Left renal pelvis (tissue), 4 donors: ENCODE measurements at places on chromosomes 11 and 22.

GRCh38 chr22:47686594-47687345, 924.3 kb downstream of the TBC1D22A start:
- DNase-seq: no peak

DNA sequence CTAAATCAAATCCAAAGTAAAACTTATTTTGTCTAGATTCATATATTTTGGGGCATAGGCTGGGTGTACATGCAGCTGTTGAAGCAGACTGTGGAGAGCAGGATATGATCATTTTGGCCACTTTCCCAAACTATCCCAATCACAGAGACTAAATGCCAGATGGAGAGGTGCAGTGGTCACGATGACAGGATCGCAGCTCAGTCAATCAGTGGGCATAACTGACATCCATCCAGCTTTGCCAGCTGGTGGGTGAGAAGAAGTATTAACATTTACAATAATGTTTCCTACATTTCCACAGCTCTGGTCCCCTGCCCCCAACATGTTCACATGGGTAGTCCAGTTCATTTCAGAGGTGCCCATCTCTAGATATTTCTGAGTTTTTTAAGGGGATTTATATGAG, 255.5 kb upstream of the SESN3 start:
- no peak for DNase-seq

DNA sequence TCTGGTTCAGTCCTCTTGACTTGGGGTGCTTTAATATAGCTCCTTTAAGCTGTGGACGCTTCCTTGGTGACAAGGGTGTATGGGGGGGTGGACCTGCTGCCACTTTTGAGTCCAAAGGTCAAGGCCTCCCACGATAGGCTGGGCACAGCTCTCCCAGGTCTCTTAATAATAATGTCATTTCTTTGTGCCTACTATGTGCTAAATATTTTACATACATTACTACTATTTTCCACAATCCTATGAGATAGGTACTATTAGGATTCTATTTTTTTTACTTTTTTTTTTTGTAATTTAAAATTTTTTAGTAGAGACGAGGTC, 304 bp upstream of the UCP3 start:
- no peak for DNase-seq

- peak; percentile 64 for DNase-seq
These were observed 1327.3 kb downstream of the TBC1D22A start for GRCh38 chr22:48089601-48090331.

DNA sequence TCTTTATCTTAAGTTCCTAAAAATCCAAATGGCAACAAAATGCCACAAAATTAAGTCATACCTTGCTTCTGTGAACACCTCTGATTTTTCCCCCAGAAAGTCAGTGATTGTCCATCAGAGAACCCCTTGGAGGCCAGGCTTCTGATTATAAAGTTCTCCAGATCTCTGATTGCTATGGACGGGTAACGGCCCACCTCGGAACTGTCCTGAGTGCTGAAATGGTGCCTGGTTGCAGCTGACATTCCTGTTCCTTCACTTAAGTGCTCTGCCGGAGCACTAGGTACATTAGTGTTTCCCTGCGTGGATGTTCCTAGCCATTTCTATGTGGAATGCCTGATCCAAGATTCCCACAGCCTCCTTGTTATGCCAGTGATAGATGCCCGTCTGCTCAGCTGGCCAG, 85.0 kb downstream of the CHST1 start:
- peak; percentile 24 for DNase-seq

- no peak for DNase-seq
These were observed 69.3 kb downstream of the CEP164 start for GRCh38 chr11:117396970-117397369.
